Stimulated activated CD4-positive, alpha-beta T cell treated with anti-CD3 and anti-CD28 coated beads, Interleukin-1b, Interleukin-23, amount 100 ng/mL, for 1 hour (primary cell): ENCODE measurements at places on chromosomes 16 and 17.

- no peak for DNase-seq
Observed at GRCh38 chr17:7969433-7969832, 33.0 kb upstream of the GUCY2D start.

- no peak for DNase-seq
Observed at GRCh38 chr16:79592186-79592585, 8.4 kb downstream of the MAF start.

- DNase-seq = no peak
Observed at GRCh38 chr17:77324227-77324626, 183.5 kb downstream of the SEC14L1 start.

DNA sequence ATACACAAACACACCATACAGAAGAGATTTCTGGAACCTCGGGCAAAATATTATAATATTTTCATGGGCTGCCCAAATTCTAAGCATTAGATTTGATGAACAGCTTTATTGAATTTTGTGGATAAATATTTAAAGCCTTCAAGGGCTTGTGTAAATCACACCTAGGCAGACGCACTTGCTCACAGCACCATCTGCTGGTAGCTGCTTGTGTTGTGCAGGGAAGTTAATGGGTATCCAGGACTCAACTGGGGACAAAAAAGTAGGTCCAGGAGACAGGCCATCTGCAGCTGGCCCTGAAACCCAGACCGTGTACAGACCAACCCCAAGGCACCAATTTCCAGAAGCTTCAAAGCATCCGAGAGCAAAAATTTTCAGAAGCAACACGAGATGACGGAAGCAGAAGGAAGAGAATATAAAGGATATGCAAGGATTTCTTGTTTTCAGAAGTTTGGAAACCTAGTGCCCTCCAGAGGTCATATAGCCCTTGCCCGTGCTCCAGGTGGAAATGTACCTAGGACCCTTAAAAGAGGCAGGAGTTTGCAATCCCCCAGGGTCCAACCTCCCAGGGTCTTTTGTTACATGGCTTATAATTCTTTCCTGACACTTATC, 140.0 kb downstream of the CHD9NB start:
- DNase-seq = no peak

DNA sequence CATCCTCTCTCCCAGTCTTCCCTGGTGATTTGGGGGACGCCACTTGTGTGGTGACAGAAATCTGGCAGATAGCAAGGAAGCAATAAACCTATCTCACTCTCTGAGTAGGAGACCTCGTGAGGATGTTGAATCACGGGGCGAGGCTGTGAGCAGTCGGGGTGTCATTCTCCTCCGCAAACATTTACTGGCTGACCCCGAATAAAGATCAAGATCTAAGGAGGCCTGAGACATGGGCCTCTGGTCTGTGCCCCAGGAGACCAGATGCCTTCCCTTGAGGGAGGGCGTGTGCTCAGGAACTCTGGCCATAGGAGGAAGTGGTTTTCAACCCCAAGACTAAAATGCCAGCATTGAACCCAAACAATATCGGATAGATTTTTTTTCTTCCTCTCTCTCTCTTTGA, 53.1 kb downstream of the FOXL1 start:
- no peak for DNase-seq

DNA sequence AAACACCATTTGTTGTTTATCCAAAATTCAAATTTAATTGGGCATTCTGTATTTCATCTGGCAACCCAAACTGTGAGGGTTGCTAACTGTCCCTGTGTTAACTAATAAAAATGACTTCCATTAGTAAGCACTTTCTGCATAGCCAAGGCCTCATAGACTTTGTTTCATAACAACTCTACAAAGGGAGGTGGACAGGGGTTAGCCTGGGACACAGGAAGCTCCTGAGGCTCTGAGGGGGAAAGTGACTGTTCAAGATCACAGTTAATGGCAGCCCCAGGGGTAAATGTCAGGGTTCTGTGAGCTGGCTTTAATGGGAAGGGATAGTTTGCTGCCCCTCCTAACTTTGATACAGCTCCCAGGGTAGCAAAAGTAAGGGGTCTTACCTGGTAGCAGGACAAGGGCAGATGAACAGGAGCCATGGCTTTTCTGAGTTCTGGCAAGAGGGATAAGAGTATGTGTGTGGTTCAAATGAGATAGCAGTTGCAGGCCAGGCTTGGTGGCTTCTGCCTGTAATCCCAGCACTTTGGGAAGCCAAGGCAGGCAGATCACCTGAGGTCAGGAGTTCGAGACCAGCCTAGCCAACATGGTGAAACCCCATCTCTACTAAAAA, 2.2 kb downstream of the HEATR9 start:
- no peak for DNase-seq

DNA sequence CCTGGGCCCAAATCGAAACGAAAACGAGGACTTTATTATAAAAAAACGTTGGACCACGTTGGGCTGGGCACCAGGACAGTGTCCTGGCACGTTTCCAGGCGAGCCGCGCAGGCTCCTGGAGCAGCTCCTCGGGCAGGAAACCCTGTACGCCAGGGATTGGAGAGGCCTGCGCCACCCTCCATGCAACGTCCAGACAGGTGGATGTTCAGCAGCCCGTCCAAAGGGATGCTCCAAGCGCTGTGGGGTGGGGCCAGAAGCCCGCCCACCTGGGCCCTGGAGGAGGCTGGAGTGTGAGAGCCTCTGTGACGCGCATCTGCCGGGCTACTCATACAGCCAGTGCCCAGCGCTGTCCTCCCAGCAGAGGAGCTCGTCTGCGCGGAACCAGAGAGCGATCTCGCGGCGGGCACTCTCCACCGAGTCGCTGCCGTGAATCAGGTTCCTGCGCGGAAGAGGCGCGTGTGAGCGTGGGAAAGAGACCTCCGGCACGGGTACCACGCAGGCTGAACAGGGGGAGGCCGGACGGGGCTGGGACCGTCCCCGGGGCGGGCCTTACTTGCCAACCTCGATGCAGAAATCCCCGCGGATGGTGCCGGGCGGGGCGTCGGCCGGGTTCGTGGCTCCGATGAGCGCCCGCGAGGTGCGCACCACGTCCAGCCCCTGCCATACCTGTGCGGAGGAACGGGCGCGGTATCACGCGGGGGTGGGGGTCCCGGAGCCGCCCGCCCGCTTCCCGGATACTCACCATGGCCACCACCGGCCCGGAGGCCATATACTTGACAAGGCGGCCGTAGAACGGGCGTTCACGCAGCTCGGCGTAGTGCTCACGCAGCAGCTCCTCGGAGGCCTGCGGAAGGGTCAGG, 785 bp downstream of the NME3 start:
- no peak for DNase-seq

- no peak for DNase-seq
Observed at GRCh38 chr17:63113167-63113566, 147.1 kb downstream of the TANC2 start.

GRCh38 chr16:25030420-25031131, 15.4 kb upstream of the ARHGAP17 start:
- no peak for DNase-seq

DNA sequence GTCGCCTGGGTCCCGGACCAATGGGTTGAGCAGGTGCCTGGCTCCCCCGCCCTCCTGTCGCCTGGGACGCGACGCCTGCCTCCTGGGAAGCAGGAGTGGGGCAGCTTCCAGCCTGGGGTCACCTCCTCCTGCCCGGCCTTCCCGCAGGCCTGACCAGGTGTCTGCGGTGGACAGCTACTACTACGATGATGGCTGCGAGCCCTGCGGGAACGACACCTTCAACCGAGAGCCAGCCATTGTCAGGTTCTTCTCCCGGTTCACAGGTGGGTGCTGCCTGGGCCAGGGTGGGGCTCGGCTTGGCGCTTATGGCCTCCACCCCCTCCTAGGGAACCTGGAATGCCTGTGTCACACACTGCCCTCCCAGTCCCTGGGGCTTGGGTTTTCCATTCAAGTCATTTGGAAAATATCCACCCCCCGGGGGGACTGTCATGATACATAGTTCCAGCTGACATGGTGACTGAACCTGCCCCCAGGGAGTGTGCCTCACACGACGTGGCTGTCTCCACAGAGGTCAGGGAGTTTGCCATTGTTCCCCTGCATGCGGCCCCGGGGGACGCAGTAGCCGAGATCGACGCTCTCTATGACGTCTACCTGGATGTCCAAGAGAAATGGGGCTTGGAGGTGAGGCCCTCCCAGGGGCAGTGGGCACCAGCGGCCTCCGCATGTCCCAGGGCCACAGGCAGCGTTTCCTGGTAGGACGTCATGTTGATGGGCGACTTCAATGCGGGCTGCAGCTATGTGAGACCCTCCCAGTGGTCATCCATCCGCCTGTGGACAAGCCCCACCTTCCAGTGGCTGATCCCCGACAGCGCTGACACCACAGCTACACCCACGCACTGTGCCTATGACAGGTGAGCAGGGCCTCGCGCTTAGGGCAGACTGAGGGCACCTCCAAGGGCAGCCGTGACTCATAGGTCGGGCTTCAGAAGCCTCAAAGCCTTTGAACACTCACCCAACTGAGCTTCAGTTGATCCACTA, 2.3 kb downstream of the DNASE1 start:
- DNase-seq = no peak

DNA sequence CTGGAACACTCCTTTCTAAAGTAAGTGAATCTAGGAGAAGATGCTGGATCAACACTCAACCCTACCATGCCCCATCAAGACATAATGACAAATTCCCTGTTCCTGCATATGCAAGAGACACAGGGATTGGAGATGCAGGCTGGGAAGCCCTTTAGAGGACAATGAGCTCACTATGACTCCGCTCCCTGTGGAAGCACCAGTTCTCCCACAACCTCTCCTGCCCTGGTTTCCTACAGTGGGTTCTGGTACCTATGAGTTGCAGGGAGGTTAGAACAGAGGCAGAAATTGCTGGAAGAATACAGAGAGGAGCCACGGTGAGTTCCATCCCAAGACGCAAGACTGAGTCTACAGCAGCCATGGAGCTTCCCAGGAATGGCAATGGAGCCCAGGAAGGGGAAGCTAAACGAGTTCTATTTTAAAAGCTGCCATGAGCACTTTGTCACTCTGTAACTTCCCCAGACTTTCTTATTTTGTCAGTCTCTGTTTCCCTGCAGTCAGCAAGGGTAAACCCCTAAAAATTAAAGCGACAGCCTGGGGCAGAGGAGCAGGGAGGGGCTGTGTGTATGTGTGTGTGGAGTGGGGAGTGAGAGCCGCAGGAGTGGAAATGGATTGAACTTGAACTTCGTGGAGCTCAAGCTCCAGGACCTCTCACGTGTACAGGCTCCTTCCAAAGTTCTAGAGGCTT, 42.3 kb upstream of the PIK3R6 start:
- no peak for DNase-seq

DNA sequence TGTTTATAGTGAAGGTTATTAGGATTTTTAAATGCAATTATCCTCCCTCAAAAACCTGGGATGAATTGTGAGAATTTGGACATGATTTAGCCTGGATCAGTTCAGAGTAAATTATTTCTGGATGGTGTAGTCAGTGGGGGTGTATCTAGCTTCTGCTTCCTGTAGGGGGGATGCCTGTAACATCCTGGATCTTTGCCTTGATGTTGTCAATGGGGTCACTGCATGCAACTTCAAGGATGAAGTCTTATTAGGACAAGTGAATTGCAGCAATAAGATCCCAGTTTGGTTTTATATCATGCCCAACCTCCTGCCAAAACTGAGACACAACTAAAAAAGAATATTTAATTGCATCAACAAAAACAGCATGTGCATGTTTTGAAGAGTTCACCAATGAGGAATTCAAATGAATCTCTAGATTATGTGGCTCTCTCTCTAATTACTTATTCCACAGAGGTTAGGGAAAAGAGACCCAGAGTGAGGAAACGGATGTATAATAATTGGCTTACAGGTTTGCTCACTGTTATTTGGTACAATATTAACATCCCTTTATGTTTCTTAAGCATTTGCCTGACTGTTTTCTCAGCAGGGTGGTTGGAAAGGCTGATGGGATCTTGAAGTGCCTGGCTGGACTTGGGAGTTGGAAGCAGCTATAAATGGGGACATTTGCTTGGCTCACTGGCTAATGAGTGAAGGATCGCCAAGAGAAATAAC, 159.8 kb downstream of the HS3ST3B1 start:
- DNase-seq = no peak

- DNase-seq = no peak
Observed at GRCh38 chr16:89096768-89097391, 3.2 kb downstream of the ACSF3 start.

- no peak for DNase-seq
Observed at GRCh38 chr16:85850344-85850880, 48.5 kb upstream of the IRF8 start.

DNA sequence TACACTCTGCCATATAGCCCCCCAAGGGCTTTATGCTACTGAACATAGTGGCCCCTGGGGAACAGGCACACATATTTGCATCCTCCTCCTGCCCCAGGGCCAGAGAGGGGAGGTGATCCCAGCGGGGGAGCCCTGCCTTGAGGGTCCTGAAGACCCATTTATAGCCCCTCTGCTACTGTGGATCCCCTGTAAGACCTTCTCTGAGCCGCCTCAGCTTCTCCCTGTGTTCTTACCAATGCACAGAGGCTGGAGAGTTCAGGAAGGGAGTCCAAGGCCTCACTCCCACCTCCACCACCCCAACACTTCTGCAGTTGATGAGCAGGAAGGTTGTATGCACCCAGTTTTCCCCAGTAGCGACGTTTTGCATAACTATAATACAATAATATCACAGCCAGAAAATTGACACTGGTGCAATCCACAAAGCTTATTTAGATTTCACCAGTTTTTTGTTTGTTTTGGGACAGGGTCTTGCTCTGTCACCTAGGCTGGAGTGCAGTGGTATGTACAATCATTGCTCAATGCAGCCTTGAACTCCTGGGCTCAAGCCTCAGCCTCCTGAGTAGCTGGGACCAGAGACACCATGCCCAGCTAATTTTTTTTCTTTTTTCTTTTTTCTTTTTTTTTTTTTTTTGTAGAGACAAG, 1.3 kb upstream of the FAM83G start:
- no peak for DNase-seq

- no peak for DNase-seq
Observed at GRCh38 chr17:60371818-60372510, 20.0 kb downstream of the USP32 start.

GRCh38 chr17:70924776-70925175, 755.4 kb downstream of the KCNJ2 start:
- no peak for DNase-seq

- no peak for DNase-seq
Observed at GRCh38 chr17:8556074-8556473, 74.5 kb downstream of the MYH10 start.

DNA sequence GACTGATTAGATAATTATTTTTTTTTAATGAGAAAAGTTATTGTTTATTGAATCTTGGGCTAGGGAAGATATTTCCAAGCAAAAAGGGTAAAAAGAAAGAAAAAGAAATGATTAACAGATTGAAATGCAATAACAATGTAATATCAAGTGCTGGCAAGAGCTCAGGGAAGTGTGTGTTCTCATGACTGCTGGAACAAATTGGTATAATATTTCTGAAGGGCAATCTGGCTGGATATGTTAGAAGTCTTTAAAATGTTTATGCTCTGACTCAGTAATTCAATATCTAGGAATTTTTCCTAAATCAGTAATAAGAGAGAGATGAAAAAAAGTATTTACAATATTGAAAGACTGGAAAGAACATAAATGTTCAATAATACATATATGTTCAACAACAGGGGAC, 7.6 kb upstream of the ZNF624 start:
- DNase-seq = no peak

- no peak for DNase-seq
Observed at GRCh38 chr16:28820016-28820415, 2.8 kb upstream of the ATXN2L start.

GRCh38 chr17:6489016-6489550, 44.8 kb downstream of the PIMREG start:
- DNase-seq = no peak

GRCh38 chr16:11168386-11169051, 87.5 kb downstream of the SOCS1 start:
- DNase-seq = no peak

GRCh38 chr17:27414271-27414670, 42.0 kb upstream of the KSR1 start:
- DNase-seq = no peak
